Stimulated activated CD8-positive, alpha-beta memory T cell treated with anti-CD3 and anti-CD28 coated beads, Interleukin-15, amount 100 ng/mL, for 24 hours (primary cell): ENCODE measurements at places on chromosomes 7 and 10.

- DNase-seq, result no peak
These were observed 97.7 kb downstream of the ARHGAP12 start for GRCh38 chr10:31830887-31831286.

DNA sequence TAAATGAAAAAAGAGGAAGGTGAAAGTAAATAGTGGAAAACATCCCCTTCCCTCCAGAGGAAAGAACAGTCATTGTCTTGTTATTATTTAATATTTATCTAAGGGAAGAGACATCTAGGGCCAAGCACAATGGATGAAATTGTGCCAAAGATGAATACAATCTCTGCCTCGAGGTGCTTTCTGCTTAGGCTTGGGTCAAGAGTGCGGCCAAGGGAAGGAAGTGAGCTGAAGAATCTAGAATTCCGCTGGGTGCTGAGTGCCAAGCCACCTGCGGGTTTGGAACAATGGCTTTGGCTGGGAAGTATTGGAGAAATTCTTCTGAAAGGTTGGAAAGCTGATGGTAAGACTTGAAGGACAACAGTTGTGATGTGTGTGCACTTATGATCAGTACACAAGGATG is 531.3 kb upstream of the FZD8 start:
- no peak for DNase-seq

DNA sequence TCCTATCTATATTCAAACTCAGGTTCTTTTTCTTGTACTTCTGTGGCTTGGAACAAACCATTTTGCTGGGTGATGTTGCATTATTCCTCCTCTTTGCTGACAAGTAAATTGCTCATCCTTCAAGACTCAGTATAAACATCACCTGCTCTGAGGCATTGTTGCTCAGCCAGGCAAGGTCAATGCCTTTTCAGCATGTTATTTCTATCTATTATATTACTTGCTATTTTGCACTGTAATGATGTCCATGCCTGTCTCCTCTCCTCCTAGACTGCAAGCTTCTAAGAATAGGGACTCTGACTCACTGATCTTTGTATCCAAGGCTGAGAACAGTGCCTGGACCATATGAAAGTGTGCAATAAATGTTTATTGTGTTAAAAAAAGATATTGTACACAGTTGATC is 293.8 kb downstream of the RNLS start:
- DNase-seq, result no peak

GRCh38 chr10:118732245-118733165 is 22.3 kb downstream of the CACUL1 start:
- DNase-seq, result no peak

GRCh38 chr10:61299841-61300240 is 153.3 kb downstream of the TMEM26 start:
- DNase-seq, result no peak

- no peak for DNase-seq
These were observed 882 bp downstream of the IRF5 start for GRCh38 chr7:128938544-128939074.

GRCh38 chr10:98446151-98446660 is 529 bp downstream of the HPS1 start:
- no peak for DNase-seq

DNA sequence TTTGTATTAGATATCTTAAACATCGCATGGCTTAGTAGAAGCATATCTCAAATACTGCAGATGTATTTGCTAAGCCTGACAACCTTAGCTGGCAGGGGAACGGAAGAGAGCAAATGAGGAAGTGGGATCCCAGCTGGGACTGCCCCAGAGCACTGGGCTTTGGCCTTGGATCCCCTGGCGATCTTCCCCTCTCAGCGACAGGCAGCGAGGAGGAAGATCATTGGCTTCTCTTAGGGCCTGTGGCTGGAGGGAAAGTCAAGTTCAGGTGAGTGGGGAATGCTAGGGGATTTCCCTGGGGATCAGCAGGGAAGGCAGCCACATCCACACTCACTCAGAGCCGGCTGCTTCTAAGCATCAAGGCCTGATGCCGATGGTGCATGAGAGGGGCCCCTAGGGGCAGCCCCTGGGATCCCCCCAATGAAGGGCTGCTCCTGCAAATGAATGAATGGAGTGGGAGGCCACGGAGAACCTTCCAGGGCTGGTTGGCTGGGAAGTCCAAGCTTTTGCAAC is 42.0 kb downstream of the LYZL2 start:
- DNase-seq, result no peak

DNA sequence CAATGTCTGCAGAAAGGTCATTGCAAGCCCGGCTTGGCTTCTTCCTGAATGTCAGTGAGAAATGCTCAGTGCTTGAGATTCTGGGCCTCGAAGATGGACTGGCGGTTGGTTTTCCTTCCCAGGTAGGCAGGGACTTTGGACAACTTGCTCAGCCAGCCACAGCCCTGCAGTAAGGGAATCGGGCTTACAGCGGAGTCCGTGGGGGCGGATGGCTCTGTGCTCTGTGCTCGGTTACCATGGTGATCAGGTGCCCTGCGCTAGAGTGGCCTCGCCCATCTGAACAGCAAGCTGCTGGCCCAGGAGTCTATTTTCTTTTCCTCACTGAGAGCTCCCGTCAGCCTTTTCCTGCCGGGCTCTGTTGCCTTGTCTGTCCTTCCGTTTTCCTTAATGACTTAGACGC is 77.8 kb upstream of the SH2B2 start:
- no peak for DNase-seq

GRCh38 chr7:10734595-10734994 is 239.1 kb upstream of the PHF14 start:
- DNase-seq, result no peak
